Activated CD4-positive, alpha-beta memory T cell treated with anti-CD3 and anti-CD28 coated beads, Interleukin-2, amount 10 ng/mL, durations not matched to agents 7 days and 5 days (primary cell): ENCODE measurements at places on chromosomes 1 and 21.
A peak's percentile ranks its signal among the peaks of the same experiment; 100 is the strongest.

DNA sequence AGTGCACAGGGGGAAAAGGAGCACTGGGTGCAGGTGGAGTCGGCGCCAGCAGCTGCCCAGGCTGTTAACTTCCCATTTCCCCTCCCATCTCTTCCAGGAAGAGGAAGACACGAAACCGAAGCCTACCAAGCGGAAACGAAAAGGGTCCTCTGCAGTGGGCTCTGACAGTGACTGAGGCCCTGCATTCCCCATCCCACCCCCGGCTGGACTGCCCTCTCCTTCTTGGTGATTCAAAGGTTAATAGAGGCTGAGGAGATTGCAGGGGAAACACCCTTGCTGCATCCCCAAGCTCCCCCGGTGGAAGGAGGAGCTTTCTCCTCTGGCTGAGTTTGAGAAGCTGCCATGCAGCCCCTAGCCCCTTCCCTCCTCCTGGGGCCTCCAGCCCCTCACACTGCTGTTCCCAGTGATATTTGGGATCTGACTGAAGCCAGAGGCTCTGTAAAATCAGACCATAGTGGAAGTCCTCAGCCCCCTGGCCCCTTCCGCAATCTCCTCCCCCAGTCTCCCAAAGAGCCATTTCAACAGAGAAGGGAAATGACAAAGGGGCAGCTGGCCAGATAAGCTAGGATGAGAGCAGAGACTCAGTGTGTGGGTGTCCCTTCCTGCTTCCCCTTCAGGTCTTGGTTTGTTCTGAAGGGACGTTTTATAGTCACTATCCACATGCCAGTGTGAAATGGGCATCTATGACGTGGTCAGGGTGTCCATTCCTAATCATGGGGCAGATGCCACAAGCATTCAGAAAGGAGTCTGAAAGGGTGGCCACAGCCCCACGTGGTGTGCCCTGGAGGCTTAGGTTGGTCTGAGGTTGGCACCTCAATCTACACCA, 1.9 kb upstream of the SLC27A3 start:
- no peak for DNase-seq

- DNase-seq, result peak; percentile 38
These were observed 95.9 kb downstream of the PTPRU start for GRCh38 chr1:29332204-29332603.

- DNase-seq, result no peak
These were observed 76.4 kb downstream of the FOXD2 start for GRCh38 chr1:47514229-47514628.

DNA sequence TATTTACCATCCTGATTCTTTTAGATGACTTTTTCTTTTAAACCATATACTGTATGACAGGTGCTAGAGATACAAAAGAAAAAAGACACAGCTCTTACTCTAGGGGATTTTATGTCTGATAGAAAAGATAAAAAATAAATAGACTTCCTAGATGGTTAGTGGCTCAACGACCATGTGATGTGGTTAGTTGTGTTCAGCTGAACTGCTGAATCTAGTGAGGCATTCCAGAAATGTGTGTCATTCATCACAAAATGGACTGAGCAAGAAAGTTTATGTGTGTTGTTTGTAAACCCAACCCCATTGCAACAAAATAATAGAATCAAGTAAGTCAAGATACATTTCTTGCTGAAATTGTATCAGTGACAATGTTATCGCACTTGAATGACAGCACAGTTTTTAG, 205.8 kb upstream of the LYPLAL1 start:
- no peak for DNase-seq

- DNase-seq, result peak; percentile 41
These were observed 1.5 kb downstream of the ATP8B2 start for GRCh38 chr1:154326546-154327465.

DNA sequence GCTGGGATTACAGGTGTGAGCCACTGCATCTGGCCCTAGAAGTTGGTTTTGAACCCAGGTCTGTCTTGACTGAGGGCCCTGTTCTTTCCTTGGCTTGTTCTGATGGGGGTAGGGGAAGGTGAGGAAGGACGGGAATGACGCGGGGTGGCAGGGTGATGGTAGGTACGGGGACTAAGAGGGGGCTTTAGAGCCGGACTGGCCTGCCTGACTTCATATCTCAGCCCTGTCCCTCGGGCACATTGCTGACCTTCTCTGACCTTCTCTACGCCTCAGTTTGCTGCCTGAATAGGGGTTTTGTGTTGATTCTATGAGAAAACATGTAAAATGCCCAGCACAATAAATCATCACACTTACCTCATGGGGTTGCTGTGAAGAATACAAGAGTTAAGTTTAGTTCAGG, 6.7 kb downstream of the RNF186 start:
- no peak for DNase-seq
